Mammary epithelial cell (primary cell): ENCODE measurements at places on chromosomes 4 and X. TPM values are rescaled to one million over a fixed set of nuclear protein-coding genes. Genes with fewer than 3 reads are reported as not detected.
A peak's percentile ranks its signal among the peaks of the same experiment; 100 is the strongest.

DNA sequence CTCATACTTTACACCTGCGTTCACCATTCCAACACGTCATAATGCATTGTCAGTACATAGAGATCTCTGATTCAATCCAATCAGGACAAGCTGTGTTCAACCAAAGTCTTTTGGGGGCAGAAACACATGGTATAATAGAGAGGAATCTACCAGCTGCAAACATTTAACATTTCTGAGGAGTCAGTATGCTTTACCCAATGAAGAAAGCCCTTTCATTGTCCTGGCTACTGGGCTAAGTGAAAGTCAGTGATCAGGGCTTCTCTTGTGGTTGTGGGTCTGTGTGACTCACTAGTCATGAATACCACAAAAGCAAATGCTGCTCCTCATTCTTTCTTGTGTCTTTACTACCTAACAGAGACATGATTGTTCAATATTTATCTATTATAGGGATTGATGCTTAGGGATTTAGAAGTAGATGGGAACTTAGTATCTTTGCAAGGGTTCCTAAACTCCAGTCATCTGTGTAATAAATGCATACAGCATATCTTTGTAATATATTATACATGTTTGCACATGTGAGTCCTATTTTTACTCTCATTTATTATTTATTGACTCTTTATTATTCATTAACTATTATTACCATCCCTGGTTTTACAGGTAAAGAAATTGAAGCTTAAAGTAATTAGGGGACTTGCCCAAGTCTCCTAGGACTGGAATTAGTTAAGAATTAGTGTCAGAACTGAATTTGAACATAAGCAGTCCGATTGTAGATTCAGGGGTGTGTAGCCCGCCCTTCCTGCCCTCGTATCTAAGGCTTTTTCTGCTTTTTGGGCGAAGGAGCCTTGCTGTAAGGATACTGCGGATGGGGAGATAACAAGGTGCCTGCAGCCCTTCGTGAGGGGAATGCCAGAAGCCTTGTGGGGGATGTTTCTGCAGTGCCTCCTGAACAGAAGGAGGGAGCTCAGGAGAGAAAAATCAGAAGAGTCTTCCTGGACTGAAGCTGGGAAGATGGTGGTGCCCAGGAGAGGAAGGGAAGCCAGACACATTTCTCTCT lies 353.1 kb upstream of the BOD1L1 start:
- DNase-seq: peak; percentile 94

- DNase-seq: peak; percentile 56
These were observed 62.6 kb downstream of the FRAS1 start for GRCh38 chr4:78119698-78120097.

The MAGEC2 gene
- not detected in 2 replicates for total RNA-seq

DNA sequence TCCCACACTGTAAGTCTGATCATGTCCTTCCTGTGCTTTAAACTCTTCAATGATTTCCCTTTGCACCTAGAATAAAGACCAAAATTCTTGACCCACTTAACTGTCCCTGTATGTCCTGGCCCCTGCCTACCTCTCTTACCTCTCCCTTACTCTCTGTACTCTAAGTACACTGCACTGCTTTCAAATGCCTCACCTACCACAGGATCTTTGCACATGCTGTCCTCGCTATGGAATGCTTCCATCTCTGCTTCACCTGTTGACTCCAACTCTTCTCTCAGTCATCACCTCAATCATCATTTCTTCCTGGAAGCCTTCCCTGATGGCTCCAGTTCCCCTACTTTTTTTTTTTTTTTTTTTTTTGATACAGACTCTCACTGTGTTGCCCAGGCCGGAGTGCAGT lies 29.0 kb upstream of the SEPTIN6 start:
- DNase-seq: no peak

DNA sequence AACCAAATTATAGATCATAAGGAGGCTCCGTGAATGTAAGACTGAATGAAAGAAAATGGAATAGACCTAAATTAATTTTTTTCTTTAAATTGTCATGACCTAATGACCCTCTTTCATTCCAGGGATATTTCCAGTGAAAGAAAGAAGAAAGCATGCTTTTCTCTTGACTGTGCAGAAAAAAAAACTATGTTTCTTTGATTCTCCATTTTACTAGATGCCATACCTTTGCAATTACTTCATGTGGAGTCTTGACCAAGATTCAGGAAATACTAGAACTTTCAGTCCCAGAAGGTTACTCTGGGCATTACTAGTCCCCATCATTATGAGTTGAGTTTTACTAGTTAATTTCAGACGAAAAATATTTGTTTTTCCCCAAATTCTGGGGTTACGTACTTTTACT lies 6.4 kb upstream of the COMMD8 start:
- DNase-seq: no peak

The SERTM2 gene
- not detected for total RNA-seq

DNA sequence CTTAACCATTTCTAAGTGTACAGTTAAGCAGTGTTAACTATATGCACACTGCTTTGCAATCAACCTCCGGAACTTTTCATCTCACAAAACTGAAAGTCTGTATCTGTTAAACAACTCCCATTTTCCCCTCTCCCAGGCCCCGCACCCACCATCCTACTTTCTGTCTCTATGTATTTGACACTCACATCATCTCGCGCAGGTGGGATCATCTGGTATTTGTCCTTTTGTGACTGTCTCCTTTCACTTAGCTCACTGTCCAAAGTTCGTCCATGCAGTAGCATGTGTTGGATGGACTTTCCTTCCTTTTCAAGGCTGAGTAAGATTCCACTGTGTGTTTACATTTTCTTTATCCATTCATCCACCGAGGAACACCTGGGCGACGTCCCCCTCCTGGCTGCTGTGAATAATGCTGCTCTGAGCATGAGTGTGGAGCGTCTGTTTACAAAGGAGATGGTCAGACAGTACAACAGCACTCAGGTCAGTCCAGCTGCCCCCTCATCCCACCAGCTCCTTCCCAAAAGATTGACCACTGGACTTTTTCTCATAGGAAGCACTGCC lies 39.8 kb downstream of the DCTD start:
- no peak for DNase-seq

- peak; percentile 89 for DNase-seq
These were observed at the start of gene KLF3 for GRCh38 chr4:38663801-38664705. KLF3 (plus strand) TSS chr4:38664199; CDS start chr4:38680626, 16,427 bp downstream.
